Right renal cortex interstitium (tissue), 3 donors: ENCODE measurements at places on chromosomes 5 and 9.

- DNase-seq, result no peak
Observed at GRCh38 chr9:101691657-101692056, 46.8 kb downstream of the GRIN3A start.

DNA sequence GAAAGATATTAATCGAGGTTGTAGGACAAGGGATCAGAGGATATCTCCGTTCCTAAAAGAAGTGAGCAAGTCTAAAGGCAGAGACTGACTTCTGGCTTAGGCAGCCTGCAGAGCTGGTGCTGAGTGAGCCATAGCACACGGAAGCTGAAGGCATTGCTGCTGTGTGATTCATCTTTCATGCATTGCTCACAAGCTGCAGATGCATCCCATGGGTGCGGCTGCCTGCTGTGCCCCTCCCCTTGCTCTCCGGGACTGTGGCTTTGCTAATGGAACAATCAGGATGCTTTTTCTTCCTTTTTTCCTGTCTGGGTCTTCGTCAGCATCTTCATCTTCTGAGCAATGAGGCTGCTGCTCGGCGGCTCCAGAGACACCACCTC lies 341.4 kb downstream of the DIRAS2 start:
- no peak for DNase-seq

GRCh38 chr9:107587191-107587963 lies 97.8 kb upstream of the KLF4 start:
- no peak for DNase-seq

DNA sequence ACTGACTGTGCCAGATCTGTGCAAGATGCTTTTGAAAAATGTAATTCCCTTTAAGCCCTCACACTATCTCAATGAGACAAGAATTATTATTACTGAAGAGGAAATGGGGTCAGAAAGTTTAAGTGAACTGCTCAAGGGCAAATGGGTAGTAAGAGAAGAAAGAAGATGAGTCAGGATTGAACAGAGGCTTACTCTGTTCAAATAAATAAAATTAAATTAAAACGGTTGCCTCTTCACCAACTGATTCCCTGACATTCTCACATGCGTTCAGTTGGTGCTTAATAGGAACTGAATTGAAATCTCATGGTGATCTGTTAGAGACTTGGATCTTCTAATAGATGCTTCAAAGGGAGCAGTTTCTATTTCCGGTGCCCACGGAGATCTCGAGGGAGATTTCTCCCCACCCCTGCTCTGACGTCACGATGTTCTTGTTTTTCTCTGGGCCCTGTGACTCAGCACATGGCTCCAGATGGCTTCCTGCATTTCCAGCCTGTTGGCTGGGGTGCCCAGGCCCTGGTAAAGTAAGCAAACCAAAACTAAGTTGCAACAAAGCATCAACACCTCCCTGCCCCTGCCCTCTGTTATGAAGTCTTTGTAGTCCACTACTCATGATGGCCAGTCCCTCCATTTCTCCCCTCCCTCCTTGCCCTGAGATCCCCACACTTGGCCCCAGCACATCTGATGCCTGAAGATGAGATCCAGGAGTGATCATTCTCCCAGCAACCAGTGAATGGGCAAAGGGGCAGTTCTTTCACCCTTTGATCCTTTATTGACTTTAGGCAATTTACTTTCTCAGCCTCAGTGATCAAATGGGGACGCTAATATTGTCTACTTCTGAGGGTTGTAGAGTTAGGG lies 106.1 kb upstream of the CPEB4 start:
- DNase-seq, result no peak
